Astrocyte of the hippocampus (primary cell): ENCODE measurements at places on chromosomes 3 and 15.

DNA sequence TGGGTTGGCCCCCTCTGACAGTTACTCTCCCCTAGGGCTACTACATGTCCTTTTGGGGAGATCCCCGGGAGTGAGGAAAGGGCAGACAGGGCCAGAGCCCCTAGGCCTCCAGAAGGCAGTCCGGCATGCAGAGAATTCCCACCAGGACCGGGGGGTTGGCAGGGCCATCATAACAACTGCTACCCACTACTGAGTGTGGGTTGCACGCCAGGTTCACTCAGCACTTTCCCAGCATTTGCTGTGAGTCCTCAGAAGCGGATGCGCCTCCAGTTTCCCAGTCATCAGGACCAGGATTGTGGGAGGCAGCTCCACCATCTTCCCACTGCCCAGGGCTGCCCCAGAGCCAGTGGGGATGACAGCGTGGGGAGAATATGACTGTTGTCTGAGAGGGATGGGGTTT lies 51.2 kb upstream of the HERC1 start:
- no peak for DNase-seq

DNA sequence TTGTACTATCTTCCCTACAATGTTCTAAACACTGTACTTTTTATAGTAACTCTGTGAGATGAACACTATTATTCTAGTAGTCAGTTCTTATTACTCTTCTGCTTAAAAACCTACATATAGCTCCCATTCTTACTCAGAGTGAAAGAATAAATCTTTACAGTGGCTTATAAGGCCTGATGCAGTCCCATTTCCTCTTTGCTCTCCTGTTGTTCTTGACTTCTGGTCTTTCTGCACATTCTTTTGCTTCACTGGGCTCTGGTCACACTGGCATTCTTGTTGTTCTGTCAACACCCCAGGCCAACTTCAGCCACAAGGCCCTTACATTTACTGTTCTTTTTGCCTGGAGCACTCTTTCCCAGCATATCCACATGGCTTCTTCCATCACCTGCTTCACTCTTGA lies 58.2 kb upstream of the TP63 start:
- DNase-seq = peak; percentile 42

DNA sequence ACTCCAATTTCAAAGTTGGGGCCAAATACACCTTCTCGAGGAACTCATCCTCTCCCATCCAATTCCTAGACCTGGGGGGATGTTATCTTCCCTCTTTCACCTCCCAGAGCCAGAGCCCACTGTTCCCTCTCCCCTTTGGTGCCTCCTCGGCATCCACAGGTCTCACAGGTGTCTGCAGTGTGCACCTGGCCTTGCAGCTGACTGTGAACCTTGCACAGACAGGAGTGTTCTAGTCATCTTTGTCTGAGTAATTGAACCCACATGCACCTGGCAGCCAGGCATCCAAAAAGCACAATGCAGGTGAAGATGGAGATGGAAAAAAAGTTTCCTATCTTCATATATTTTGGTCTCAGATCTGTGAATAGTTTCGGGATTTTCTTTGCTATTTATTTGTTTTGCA lies 30.8 kb downstream of the PCOLCE2 start:
- no peak for DNase-seq

DNA sequence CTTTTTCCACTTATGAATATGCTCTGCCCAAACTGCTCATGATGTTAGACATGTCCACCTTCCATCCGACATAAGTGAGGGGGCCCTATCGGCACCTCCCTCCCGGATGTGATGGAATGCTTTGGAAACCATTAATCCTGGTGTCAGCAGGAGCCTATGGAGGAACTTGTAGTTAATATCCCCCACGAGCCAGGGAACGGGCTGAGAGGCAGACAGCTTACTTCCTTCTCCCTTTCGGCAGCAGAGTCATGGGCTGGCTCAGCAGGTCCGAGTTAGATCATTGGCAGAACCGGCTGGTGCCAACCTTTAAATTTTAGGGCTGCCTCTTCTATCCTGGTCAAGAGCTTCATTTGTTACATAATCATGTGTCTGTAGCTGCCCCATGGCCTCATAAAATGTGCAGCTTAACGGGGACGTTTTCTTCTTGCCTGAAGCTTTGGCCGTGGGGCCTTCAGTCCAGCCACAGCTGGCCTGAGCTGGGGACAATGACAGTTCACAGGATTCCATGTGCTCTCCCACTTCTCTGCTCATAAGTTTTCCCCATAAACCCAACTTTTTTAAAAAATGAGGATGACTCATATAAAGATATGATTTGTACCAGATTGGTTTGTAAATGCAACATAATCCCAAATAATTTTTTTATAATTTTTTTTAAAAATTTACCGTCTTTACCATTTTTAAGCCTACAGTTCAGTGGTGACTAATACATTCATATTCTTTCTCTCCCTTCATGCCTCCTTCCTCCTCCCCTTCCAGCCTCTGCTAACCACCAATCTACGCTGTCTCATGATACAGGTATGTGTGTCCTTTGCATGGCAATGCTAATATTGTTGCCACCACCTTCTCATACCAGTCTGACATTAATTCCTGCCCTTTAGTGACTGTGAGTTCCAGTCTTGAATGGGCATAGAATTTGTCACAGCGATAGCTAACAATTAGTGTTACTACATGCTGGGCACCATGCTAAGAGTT lies 62.2 kb upstream of the RGMA start:
- DNase-seq = peak; percentile 59

- DNase-seq = peak; percentile 41
Observed at GRCh38 chr3:60610441-60611112, 640.7 kb downstream of the FHIT start.

DNA sequence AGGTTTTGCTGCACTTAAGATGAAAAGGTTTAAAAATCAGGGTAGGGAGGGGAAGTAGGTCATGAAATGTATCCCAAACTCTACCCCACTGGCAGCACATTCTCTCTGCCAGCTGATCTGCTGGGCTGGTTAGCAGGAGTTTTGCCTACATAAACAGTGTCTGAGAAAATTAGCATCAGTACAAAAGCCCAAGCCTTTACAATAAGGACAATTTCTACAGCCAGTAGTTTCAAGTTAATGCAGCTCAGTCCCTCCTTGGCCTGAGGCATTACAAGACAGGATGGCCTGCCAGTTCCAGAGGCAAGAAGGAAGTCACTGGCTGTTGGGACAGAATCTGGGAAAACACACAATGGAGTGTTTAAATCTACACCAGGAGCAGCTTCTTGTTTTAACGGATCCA lies 32.8 kb downstream of the NCEH1 start:
- peak; percentile 64 for DNase-seq

GRCh38 chr3:126546013-126546412 lies 12.7 kb downstream of the C3orf22 start:
- DNase-seq = no peak

DNA sequence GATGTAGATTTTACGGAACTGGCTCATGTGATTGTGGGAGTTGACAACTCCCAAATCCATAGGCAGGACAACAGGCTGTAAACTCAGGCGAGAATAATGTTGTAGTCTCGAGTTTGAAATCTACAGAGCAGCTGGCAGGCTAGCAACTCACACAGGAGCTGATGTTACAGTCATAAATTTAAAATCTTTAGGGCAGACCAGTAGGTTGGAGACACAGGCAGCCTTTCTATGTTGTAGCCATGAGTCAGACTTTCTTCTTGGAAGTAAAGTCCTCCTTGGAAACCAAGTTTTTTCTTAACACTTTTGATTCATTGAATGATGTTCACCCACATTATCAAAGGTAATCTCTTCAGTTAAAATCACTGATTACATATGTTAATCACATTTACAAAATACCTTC lies 89.1 kb upstream of the ALCAM start:
- DNase-seq = no peak

DNA sequence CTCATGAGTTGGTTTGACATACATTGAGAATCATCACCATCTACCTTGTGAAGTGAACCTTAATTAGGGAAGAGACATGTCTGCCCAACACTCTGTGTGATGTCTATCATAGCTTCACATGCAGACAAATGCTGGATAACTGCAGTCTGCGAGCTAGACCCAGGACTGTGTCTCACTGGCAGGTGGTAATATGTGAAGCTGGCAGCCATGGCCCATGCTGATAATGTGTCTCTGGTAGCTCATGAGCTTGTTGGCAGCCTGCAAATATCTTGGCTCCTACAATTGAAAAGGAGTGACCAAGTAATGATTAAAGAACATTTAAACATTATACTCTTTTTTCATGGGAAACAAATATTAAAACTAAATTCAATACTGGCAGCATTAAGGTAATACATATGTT lies 234.8 kb downstream of the CHST2 start:
- no peak for DNase-seq

DNA sequence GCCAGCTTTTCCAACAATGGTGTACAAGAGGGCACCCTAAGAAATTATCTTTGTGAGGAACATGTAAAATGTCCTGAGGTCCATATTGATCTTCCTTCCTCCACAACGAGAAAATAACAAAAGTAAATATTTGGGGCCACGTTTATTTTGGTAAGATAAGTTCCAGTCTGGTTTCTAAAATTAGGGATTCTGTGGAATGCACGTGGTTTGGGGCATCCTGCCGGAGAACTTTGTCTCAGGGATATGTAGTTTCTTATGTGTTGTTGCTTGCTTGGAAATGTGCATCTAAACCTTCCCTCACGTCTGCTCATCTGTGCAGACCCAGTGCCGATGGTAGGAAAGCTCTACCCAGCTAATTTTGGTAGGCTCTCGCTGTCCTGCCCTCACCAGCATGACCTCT lies 62.8 kb downstream of the CTDSPL start:
- DNase-seq = no peak

GRCh38 chr3:188211476-188211875 lies 57.5 kb downstream of the LPP start:
- peak; percentile 36 for DNase-seq

DNA sequence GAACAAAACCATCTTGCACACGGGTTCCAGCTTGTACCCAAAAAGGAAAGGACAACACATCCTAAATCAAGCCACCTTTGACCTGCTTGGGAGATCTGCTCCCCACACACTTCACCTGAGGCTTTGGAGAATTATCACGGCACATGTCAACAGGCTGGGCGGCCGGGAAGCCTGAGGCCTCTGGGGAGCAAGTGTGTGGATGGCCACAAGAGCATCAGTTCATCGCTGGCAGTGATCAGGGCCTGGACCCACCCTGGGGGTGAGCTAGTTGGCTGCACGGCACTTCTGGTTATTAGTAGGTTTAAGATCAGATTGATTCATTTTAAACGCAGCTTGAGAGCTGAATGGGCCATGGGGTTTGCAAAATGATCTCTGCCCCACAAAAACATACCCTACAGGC lies 108.5 kb downstream of the CHSY1 start:
- no peak for DNase-seq

DNA sequence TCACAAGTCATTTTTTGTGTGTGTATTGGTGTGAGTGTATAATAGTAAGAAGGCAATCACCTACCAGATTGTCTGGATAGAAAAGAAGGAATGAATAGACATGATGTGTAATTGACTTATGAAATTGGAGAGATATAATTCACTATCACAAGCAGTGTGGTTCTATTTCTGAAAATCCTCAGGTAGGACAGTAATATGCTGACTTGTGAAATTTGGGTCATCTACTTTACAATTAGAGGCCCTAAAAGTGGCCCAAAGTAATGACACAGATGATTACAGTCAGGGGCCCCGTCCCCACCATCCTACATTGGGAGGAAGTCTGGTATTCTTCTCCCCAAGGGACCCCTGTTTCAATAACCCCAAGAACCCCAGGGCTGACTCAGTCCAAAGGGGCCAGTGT lies 73.6 kb upstream of the SELENOK start:
- no peak for DNase-seq
